ENCODE measurements at places on chromosomes 5 and 9.

- no peak for DNase-seq
These were observed 946.3 kb downstream of the DTWD2 start for GRCh38 chr5:118042076-118042475.

DNA sequence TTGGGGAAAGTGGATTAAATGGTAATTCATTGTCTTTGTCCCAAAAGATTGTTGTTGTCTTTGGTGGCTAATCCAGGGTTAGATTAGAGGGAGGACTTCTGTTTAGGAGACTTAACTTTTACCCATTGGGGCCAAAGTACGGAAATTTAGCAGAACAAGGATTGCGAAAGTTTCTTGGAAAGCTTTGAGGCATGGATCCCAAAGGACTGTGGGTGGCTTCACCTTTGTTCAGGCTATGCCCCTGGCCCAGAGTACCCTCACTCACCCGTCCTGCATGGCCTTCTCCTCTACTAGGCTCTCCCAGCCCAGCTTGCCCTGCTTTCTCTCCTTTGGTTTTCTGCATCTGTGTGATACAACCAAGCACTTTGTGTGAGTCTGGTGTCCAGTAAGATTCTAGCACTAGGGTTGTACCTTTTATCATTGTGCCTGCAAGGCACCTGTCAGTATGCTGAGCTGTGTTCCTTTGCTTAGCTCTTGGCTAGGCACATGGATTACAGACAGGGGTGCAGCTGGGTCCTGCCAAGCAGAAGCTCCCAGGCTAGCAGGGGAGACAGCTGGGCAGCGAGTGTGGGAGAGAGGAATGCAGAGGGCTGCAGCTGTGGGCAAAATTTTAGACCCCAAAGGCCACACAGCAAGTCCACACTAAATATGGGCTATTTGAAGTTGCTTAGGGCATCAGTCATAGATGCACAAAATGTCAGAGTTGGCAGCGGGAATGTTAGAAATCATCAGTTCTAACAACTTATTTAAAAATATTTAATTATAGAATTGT is 3.2 kb downstream of the PPARGC1B start:
- no peak for DNase-seq

- peak; percentile 50 for DNase-seq
These were observed 153.8 kb downstream of the AUH start for GRCh38 chr9:91207729-91208418.

GRCh38 chr5:130964231-130965202 is 200.5 kb downstream of the HINT1 start:
- no peak for DNase-seq
